ENCODE measurements at places on chromosomes 7 and 10.

DNA sequence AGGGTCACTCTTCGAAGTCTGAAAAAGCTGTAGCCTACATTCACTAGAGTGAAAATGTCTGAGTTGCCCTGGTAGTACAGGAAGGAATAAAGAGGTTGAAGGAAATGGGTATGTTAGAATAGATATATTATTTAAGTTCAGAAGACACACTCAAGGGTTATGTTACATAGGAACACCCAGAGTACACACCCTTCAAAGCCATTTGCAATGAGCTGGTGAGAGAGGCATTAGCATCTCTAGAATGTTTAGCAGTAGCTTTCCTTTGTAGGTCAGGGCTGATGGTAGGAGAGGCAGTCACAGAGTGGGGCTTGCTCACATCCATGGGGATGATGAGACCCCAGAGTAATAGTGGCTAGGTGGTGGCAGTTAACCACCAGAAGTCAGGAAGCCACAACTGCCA, 221.2 kb downstream of the SLC25A13 start:
- DNase-seq, result no peak

- DNase-seq, result no peak
Measured at GRCh38 chr10:131880016-131880590, 20.7 kb upstream of the PPP2R2D start.

DNA sequence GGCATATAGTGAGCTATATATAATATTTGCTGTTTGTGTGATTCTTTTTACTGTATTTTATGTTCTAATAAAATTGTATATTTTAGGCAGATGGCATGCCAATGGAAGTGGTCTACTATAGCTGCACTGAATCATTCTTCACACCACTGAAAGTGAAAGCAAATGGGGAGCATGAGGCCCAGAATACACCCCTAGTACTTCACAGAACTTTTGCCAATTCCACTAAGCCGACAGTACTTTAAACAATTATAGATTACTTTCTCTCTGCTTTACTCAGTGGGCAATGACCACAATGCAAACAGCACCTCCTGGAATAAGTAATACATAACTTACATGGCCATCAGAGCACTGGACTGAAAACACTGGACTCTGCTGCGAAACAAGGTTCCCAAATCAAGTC, 70.2 kb downstream of the ANKRD26 start:
- DNase-seq, result peak; percentile 11

GRCh38 chr10:34615770-34616169, 199.3 kb downstream of the PARD3 start:
- no peak for DNase-seq

DNA sequence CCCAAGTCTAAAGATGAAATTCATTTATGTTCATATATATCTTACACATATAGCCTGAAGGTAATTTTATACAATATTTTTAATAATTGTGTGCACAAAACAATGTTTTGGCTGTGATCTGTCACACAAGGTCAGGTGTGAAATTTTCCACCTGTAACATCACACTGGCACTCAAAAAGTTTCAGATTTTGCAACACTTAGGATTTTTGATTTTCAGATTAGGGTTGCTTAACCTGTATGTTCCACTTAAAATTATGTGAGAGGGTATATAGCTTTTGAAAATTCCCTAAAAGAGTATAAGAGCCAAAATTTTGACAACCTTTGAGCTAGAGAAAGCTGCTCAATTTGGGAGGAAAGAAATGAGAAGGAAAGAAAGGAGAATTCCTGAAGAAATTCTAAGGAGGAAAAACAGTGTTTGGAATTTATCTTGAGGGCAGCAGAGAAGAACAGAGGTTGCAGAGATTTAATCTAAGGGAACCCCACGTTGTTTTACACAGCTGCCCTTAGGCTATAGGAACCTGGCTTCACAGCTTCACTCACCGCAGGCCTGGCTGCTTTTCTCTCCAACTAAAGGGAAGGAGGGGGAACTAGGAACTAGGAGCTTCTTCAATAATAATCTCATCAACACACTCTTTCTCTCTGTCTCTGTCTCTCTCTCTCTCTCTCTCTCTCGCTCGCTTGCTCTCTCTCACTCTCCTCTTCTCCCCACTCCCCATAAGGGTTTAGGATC, 8.5 kb downstream of the VOPP1 start:
- no peak for DNase-seq

GRCh38 chr7:47953822-47954221, 5.6 kb upstream of the PKD1L1 start:
- DNase-seq, result no peak

- no peak for DNase-seq
Measured at GRCh38 chr7:115087437-115087836, 165.5 kb downstream of the MDFIC start.

GRCh38 chr10:48490571-48490940, 114.3 kb downstream of the ARHGAP22 start:
- DNase-seq, result no peak

DNA sequence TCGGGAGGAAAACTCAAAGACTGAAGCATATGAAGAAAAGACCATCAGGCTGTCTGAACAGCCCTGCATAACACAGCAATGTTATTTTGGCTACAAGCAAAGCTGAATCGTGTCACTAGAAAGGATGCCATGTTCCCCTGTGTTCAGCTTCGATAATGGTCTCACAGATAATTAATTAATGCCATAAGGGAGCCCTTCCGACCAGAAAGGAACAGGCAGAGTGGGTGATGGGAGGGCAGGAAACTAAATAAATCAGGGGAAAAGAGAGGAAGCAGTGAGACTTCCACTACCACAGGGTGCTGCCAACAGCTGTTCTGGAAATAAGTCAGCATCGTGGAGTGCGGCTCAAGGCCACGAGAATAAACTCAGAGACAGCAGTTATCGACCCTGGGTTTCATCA, 3.2 kb downstream of the PTPRN2 start:
- DNase-seq, result no peak

- no peak for DNase-seq
Measured at GRCh38 chr7:54831644-54832095, 72.7 kb upstream of the SEC61G start.

GRCh38 chr10:31707093-31708039, 221.3 kb downstream of the ARHGAP12 start:
- DNase-seq, result peak; percentile 77

DNA sequence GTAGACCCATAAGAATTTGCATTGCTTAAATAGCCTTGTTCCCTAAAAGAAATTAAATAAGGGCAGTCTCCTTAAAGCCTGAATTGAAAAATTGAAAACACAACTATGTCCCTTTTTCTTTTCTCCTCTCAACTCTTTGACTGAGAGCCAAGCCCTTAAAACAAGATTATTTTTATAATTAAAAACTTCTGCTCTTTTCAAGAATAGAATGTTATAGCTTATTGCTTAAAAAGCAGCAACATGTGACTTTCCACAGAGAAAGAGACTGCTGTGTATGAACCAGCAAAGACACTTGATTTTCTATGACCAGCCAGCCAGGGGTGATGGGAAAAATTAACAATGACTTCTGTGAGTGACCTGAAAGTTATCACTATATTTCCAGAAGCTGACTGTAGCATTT, 295.2 kb upstream of the CELF2 start:
- no peak for DNase-seq

DNA sequence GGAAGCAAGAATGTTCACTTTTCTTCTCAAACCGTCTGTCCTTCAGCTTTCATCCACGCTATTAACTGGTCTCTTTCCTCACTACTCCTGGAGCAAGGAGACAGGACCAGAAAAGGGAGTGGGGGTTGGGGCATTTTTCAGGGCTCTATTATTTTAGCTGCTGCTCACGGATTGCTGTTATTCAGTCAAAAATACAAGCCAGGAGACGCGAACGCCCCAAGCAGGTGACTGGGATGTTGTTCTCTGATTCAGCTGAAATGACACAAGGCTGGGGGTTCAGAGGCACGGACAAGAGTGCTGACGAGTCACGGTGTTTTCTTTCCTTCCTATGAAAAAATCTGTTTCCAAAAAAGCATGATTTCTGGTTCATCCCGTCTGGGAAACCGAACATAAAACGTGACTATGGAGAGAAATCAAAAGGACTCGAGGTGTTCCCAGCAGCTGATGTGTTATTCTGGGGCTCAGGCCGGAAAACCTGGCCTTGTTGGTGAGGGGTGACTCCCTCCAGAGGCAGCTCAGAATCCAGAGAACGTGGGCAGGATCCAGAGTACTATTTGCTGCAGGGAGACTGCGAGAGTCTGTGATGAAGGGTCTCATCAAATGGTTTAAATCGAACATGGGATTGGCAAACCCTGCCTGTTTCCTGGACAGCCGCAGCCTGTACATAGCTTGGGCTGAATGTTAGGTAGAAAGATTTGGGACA, 3.5 kb upstream of the INHBA start:
- DNase-seq, result no peak

DNA sequence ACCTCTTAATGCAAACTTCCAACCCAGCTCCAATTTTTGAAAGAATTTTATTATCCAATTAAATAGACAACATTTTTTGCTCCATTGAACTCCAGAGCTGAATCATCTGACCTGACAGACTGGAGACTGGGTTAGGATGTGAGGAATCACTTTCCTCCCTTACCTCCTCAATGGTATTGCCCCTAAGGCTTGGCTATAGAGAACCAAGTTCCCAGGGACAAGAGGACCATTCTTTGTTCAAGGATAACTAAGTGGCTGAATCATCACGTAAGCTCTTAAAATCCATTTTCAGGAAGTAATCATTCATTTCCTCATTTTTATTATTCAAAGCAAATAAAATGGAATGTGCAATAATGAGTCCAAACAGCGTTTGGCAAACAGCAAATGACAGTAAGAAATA, 335.1 kb downstream of the GATA3 start:
- DNase-seq, result no peak

DNA sequence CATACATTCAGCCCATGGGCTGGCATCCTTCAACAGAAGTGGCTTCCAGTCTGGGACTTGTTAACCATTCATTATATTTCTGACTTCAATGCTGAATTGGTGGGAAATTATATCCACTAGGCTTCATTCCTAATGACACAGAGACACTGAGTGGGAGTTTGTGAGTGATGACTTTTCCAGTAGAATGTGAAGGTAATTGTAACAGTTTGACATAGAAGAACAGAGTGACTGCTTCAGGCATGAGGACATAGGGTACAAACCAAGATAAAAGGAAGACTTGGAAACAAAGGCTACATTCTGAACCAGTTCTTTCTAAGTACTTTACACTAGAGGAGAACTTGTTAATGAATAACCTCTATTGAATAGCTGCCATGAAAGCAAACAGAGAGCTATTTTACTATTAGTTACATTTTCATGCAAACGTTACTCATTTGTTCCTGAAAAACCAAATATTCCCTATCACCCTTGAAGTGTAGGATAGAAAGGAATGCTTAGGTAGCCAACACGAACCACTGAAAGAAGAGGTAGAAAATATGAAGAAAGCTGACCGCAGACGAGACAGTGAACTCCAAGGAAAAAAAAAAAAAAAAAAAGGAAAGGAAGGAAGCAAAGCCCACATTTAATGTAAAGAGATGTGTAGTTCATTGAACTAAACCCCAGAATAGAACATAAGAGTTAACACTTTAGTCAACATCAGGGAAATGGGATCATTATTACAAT, 237.0 kb upstream of the SEMA3C start:
- DNase-seq, result no peak

DNA sequence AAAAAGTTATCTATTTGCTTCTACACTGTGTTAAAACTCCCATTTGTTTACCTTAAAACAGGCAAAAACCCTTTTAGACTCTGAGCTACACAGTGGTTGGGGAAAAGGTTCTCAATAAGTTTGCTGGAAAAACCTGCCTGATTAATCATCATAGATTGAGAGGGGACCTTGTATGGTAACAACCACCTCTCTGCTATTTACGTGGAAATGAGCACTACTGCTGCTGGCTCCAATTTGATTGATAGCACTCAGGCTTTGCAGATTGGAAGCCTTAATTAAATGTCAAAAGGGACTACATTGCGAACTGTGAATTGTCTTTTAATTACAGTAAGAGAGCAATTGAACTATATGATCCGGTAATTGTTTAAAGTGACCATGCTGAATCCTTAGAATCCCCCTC, 119.0 kb upstream of the IMMP2L start:
- no peak for DNase-seq

DNA sequence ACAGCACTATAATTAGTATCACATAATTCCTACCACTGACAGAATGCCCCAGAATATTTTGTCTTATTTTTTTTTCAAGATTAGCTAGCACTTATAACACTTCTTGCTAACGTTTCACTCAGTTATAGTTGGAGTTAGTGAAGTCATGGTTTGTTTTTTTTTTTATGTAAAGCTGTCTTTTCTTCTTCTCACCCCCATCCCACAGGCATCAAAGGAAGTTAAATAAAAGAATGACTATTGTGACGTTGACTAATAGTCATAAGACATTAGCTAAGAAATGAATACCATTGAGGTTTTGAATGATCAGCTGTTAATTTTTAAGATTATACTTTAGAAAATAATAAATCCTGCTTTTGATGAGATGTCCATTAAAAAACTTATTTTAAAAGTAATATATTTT, 498.3 kb downstream of the GFRA1 start:
- DNase-seq, result no peak

DNA sequence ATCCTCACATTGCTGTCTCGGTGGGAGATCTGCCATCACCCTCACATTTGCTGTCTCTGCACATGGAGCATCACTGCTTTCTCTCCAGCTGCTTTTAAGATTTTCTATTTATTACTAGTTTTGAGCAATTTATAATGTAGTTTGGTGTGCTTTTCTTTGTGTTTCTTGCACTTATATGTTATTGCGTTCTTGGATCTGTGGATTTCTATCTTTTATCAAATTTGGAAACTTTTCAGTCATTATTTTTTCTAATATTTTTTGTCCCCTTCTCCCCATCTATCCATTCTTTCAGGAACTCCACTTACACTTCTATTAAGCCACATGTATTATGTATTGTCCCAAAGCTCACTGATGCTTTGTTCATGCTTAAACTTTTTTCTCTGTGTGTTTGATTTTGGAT, 108.9 kb downstream of the FOXL3 start:
- no peak for DNase-seq

DNA sequence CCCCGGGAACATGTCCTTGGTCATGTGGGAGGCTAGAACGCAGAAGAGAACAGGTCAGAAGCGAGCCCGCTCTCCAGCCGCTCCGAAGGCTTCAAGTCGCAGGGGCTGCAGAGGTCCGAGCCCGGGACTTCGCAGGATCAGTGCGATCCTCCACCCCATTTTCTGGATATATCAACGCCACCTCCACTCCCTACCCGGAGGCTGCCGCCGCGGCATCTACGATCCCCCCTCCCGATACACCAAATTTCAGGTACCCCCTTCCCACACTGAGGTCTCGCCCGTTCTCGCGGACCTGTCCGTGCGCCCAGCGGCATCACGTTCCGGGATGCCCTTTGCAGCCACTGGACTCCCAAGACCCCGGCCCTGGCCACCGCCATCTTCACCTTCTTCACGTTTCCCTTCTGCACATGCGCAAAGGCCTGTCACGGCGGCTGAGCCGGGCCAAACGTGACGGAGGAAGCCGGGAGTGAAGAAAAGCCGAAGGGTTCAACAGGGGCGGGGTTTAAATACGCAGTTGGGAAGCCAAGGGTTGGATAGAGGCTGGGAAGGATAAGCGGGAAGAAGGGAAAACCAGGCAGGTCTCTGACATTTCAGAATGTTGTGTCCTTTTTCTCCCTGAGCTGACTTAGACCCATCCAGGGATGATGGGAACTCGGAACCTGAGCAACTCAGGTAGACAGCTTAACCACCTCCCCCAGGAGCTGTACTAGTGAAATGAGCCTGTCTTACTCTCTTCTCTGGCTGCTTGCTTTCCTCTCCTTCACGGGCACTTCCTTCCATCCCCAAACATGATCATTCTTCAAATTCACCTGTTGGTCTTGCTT, at the start of gene NDUFB8:
Gene NDUFB8 (minus strand): TSS at position 397 of the 824 bp plus-strand sequence. CDS start 20 bp downstream, at position 377.
- DNase-seq, result peak; percentile 92

GRCh38 chr10:113045147-113046055, 95.4 kb downstream of the TCF7L2 start:
- no peak for DNase-seq

Data from activated CD8-positive, alpha-beta T cell treated with anti-CD3 and anti-CD28 coated beads for 36 hours (primary cell).